ENCODE measurements at places on chromosomes 6 and 20.

DNA sequence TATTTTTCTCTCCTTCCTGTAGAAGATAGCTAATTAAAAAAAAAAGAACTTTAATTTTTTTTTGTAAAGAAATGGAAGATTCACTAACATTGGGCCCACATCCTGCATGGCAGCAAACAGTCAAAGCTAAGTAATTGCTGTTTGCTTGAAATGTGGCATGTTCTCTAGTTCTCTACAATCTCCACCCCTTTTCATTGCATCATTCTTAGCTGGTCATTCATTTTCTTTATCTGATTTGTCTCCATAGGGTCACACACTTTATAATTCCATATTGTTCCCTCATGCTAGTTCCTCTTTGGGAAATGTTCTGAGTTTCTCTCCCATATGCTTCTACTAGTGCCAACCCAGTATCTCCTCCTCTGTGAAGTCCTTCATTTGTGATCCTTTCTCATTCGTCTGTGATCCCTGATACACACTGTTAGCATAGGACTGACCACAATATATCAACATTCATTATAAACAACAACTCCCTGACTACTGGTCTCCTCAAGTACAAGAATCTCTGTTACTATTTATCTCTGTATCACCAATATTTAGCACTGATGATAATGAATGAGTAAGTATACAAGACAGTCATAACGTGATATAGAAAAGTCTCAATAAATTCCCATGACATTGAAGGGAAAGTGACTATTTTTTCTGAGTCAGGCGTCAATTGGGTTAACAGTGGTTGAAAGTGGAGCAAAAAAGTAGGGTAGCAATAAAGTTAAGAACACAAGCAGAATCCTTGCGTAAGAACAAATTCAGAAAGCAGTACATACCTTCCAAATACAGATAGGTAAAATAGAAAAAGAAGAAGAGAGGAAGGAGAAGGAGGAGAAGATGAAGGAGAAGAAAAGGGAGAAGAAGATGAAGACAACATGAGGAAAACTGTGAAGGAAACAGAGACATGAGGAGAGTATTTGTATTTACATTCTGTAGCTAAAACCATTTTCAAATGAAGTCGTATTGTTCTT is 33.2 kb upstream of the MYB start:
- no peak for DNase-seq

DNA sequence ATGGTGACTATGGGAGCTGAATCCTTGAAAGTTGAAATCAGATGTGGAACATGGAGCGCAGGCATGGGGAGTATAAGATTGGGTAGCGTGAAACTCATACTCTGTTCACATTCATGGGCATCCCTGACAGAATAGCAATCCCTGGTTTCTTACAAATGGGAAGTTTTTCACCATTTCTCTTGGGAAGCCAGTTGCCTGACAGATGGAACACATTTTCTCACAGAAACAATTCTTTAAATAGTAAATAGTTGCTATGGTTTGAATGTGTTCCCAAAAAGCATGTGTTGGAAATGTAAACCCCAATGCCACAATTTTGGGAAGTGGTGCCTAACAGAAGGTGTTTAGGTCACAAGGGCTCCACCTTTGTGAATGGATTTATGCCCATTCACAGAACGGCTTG is 262.8 kb upstream of the HS3ST5 start:
- no peak for DNase-seq

DNA sequence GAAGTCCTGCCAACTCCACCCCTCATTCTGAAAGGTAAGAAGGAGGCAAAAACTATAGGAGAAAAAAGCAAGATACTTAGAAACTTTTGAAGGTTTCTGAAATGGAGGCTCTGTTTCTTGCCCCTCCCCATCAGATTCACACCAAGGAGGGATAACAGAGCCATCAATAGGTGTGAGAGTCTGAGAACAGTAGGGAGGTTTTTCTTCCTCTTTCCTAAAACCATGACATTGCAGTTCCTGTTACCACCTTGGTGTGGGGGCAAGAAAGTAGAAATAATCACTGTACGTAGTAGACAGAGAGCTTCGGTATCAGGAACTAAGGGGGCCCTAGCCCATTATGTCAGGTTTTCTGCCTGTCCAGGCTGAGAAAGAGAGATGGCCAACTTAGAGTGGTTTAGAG is 333.3 kb upstream of the SYNCRIP start:
- DNase-seq: no peak

DNA sequence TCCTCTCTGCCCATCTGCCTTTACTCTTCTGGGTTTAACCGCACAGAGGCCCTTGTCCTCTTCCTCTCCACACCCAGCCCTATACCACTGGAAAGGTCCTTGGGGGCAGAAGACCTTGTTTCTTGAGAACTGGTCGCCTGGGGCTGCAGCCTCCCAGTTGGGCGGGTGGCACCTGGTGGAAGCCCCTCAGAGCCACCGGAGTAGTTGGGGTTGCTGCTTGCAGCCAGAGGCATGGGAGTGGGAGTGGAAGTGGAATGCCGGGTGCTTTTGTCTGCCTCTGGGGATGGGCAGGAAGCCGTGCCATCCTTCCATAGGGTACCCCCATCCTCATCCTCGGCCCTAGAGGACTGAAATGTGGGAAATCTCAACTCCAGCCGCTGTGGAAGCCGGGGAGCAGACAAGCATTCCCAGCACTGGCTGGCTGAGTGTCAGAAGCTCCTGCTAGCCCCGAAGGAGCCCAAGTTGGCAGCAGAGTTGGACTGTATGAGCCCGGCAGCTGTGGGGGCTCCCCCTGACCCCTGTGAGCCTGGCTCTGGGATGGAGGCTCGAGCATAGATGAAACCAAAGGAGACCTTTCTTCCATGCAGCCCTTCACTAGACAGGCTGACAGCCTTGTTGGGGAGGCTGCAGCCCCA is 1.2 kb downstream of the VSTM2L start:
- DNase-seq: no peak

DNA sequence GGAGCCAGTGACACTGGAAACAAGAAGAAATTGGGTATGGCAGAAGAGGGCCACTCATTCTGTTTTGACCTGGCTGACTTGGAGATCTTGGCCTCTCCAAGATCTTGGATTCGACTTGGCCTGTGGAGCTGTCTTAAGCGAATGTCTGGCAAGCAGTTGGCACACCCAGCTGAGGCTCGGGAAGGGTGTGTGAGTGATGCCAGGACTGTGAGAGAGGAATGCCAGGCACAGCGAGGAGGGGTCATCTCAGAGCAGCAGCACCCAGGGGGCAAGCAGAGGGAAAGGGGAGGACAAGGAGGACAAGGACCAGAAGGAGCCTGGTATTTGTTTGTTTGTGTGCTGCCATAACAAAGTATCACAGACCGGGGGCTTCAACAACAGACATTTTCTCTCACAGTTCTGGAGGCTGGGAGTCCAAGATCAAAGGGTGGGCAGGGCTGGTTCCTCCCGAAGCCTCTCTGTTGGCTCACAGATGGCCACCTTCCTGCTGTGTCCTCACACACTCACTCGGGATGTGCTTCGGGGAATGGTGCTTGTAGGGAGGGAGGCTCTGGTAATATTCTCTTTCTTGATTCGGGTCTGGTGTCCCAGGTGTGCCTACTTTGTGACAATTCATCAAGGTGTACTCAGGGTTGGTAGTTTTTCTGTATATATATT is 33.0 kb downstream of the RPP40 start:
- no peak for DNase-seq

- no peak for DNase-seq
Measured at GRCh38 chr6:27720607-27721580, 191.3 kb downstream of the OR2B2 start.

DNA sequence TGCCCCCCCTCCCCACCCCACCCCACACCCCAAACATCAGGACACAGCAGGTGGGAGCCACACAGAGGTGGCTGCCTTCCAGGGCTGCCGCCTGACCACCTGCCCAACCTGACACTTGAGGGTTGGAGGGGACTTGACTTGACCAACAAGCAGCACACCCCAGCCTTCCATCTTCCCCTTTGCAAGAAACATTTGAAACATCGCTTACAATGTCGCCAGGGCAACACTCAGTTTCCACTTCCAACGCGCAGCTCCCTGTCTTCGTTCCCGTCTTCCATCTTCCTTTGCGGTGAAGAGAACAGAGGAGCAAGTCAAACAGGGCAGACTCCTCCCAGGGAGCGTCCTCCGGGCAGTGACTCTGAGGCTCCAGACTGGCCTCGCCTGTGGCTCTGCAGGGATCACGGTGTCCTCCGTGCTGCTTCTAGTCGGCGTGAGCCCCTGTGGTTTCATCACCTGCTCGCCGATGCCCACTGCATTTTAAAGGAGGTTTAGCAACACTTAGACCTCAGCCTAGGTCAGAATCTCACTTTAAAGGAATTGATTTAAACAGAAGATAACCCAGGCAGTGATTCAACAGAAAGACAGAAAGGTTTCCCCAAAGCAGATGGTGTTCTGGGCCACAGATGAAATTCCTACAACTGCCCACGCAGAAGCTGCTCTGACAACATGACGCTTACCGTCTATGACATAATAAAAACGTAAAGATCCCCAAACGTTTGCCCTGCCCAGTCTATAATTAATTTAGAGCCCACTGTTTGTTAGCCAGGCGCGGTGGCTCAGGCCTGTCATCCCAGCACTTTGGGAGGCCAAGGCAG is 130.8 kb downstream of the TAF4 start:
- no peak for DNase-seq

DNA sequence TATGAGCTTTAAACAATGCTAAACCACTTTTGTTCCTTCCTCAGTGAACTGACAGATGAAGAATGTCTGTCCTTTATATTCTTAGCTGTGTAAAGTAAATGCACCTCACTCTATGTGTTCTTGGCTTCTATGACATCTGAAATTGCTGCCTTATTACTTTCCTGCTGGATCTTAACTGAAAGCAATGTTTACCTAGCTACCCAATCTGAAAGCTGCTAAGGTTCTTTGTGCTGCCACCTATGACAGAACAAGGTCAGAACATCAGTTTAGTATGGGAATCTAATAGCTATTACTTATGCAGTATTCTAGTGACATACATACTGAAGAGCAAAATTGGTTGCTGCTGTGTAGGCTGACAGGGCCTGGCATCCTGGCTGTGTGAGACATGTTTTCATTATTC is 444.1 kb downstream of the KHDRBS2 start:
- DNase-seq: no peak

DNA sequence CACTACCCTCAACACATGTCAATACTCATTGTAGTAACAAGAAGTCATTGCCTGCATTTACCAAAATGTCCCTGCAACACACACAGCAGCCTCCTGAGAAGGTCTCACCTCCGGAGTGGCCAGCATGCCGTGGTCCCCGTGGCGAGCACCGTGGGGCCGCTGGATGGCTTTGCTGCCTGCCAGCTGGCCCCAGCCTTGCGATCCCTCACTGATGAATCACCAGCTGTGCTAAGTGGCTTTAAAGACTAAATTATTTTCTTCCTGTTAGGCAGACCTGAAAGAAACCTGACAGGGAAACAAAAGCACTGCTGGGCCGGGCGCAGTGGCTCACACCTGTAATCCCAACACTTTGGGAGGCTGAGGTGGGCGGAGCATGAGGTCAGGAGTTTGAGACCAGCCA is 306.7 kb downstream of the CDH4 start:
- DNase-seq: no peak

DNA sequence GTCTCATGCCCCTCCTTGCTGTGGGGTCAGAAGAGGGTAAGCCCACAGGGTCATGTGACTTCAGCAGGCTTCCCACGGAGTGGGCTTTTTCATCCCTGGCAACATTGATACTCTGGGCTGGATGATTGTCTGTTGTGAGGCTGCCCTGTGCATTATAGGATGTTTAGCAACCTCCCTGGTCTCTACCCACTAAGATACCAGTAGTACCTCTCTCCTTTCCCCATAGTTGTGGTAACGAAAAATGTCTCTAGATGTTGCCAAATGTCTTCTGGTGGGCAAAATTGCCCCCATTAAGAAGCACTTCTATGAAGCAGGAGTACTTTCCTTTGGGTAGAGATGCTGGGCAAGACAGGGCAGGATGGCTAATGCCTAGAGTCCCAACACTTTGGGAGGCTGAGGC is 232.5 kb upstream of the ZNF217 start:
- no peak for DNase-seq

DNA sequence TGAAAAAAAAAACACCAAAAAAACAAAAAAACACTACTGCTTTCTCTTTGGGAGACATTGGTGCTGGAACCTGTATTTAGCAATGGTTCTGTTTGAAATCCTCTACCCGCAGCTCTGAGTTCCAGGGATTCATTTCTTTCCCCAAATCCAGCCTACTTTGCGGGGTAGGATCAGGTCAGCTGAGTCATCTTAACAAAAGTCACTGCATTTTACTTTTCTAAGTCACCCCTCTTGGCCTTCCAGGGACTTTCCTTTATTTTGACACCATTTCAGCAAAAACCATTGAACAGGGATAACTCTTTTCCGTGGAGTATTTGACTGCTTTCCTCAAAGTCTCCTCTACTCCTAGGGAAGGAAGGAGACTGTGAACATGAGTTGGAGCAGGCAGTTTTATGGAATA is 837.6 kb downstream of the MAFB start:
- DNase-seq: no peak

GRCh38 chr6:53979468-53980067 is 131.7 kb upstream of the MLIP start:
- DNase-seq: peak; percentile 22

DNA sequence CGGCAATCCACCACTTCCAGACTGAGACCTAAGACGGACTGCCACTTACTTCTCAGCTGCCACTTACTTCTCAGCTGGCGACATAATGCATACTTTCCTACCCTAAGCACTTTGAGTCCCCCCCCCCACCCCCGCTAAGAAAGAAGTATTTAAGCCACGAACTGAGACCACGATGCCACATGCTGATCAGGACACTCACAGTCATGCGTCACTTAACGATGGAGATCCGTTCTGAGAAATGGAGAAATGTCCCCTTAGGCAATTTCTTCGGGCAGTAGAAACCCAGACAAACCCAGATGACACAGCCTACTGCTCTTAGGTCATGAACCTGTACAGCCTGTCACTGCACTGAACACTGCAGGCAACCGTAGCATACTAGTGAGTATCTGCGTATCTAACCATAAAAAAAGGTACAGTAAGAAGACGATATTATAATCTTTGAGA is 690 bp downstream of the IFNGR1 start:
- peak; percentile 81 for DNase-seq

DNA sequence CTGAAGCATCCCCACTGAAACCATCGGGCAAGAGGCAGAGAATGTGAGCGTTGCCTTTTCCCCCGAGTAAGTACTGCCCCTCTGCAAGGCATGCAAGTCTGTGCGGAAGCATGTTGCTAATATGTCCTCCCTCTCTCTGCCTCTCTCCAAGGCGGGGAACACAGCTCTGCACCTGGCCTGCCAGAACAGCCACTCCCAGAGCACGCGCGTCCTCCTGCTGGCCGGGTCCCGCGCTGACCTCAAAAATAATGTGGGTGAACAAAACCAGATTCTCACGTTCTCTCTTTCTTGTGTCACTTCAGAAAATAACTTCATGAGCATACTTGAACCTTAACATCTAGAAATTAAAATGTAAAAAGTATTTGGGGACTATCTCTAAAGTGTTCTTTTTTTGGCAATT is 26.4 kb downstream of the LYRM2 start:
- no peak for DNase-seq

DNA sequence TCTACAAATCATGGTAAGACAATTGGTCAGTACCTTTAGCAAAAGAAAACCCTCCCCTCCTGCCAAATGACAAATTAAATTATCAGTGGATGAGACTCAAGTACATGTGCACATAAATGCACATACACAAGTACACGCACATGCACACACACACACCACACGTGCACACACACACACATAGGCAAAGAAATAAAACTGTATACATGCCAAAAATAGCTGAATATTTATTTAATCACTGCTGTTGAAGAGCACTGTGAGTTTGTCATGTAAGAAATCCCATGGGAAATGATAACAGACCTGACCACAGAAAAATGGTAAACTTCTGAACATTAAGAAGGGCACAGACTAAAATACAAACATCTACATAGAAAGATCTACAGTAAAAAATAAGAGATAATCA is 46.6 kb upstream of the TNFAIP3 start:
- no peak for DNase-seq

- no peak for DNase-seq
Measured at GRCh38 chr6:136343275-136343674, 53.6 kb upstream of the BCLAF1 start.

Data from HL-60 (cell line).